Activated CD4-positive, alpha-beta T cell treated with anti-CD3 and anti-CD28 coated beads, Interleukin-2, amount 10 ng/mL, durations not matched to agents 24 days and 14 days (primary cell): ENCODE measurements at places on chromosomes 3 and 15. TPM values are rescaled to one million over a fixed set of nuclear protein-coding genes. Genes with fewer than 3 reads are reported as not detected.

DNA sequence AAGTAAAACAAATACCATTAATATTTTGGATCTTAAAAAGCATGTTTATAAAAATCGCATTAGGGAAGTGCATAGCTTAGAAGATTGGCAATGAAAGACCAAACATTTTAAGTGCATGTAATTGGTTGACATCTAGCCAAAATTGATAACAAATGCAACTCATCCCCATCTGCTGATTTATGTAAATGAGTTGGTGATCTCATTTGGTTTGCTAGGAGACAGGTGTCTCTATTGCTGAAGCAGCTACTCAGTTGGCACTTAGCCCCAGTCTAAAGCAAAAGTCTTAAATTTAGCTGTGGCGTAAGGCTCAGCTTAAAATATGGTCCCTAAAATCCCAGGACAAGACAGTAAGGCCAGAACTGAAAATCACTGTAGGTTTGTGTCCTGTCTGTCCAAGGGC, 113.5 kb upstream of the CHL1 start:
- DNase-seq = no peak

Gene RBMS3
- total RNA-seq = 4.3 and 5.0 TPM in 2 replicates

Gene C3orf49
- total RNA-seq = not detected in 2 replicates

Gene PARP9
- 45.7 and 47.9 TPM in 2 replicates for total RNA-seq

Gene TIMP4
- 0.19 and 0.33 TPM in 2 replicates for total RNA-seq

GRCh38 chr15:89128320-89129122, 40.3 kb downstream of the ABHD2 start:
- DNase-seq = no peak
